ENCODE measurements at places on chromosomes 13 and 19. TPM values are rescaled to one million over a fixed set of nuclear protein-coding genes. Genes with fewer than 3 reads are reported as not detected.

Gene SLC7A10
- 1.6 TPM for total RNA-seq

Gene PNMA8A
- total RNA-seq = 72.3 TPM

Gene PSG6
- total RNA-seq = not detected

Gene FFAR1
- not detected for total RNA-seq

Gene RFPL4A
- not detected for total RNA-seq

Gene CRX
- 229 TPM for total RNA-seq

Gene ANO8
- 26.3 TPM for total RNA-seq

Gene GIPR
- total RNA-seq = 0.11 TPM

Gene PTH2
- total RNA-seq = not detected

Gene ENOX1
- total RNA-seq = 7.5 TPM

Gene MEF2B
- 0.33 TPM for total RNA-seq

Gene ZNF66
- total RNA-seq = 17.3 TPM

Gene DIRAS1
- 11.7 TPM for total RNA-seq

Gene FLT1
- total RNA-seq = 125 TPM

Gene ZNF726
- 9.9 TPM for total RNA-seq
